ENCODE measurements at places on chromosomes 6 and 20. TPM values are rescaled to one million over a fixed set of nuclear protein-coding genes. Genes with fewer than 3 reads are reported as not detected.

BCL2L1 gene
- 210 TPM for total RNA-seq

GRCh38 chr6:26022132-26022472 is 59.5 kb downstream of the TRIM38 start:
- H3K4me1 ChIP-seq, result peaks cover 8% of the 10 kb centered on the region
- peak; percentile 60 for DNase-seq
- peak overlapping the region; percentile 41 for H3K4me3 ChIP-seq
- no peaks in the 10 kb centered on the region for H3K27me3 ChIP-seq

- H3K27ac ChIP-seq, result no peak overlapping the region
- H3K4me1 ChIP-seq, result no peaks in the 10 kb centered on the region
- no peaks in the 10 kb centered on the region for H3K27me3 ChIP-seq
- H3K36me3 ChIP-seq, result no peaks in the 10 kb centered on the region
Observed at GRCh38 chr20:24497851-24498250, 28.4 kb downstream of the SYNDIG1 start.

DNA sequence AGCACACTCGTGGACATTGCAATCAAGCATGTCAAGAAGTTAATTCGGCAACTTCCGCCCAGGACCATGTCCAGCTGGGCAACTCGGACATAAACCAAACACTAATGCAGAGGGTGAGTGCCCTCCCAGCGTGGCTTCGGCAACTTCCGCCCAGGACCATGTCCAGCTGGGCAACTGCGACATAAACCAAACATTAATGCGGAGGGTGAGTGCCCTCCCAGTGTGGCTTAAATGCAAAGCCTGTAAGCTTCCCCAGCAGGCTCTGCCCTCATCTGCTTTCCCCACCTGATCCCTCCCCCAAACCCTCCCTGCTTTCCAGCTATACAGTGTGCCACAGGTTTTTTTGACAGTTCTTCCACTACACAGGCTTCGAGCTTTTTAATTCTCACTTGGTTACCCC is 143.4 kb downstream of the PXDC1 start:
- H3K4me1 ChIP-seq, result no peaks in the 10 kb centered on the region
- DNase-seq, result no peak
- H3K27me3 ChIP-seq, result no peaks in the 10 kb centered on the region
- no peaks in the 10 kb centered on the region for H3K36me3 ChIP-seq
- no peak overlapping the region for H3K4me3 ChIP-seq
- no peak overlapping the region for H3K27ac ChIP-seq
